ENCODE measurements at places on chromosomes 1 and 21. TPM values are rescaled to one million over a fixed set of nuclear protein-coding genes. Genes with fewer than 3 reads are reported as not detected.

Gene ZC3H11A
- 46.7 TPM for polyA plus RNA-seq

DNA sequence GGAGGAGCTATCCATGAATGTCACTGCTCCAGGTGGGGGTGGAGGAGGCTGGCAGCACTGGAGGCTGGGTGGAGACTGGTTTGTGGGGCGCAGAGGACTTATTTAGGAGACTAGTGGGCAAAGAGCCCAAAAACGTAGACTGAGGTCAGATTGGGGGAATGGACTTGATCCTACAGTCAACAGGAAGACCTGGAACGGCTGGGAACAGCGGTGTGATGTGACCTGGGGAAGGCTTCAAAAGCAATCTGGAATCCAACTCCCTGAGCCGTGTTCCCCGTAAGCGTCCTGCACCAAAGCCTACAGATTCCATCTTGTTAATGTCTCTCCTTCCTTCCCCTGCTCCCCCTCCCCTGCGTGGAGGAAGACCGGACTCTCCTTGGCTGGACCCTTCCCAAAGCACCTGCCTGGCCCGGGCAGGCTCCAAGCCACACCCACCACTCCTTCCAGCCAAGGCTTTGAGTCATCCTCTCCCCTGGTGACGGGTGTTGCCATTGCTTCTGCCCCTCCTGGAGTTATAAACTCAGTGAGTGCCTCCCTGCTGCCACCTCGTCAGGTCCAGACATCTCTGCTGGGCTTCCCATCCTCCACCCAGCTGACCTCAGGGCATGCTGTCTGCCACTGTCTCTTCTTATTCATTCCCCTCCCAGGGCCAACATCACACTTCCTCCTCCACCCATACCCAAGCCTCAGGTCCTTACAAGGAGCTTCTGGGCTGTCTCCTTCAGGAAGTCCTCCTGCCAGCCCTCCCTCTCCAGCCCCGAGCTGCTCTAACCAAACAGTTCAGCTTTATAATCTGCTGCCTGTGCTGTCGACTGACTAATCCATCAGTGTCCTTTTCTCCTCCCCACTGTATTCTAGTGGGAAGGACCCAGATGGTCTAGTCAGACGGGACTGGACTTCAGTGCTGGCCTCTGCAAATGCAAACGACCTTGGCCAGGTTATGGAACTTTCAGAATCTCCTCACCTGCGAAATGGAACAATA is 1.6 kb upstream of the CLSTN1 start:
- H3K27ac ChIP-seq = peak overlapping the region; percentile 92
- no peaks in the 10 kb centered on the region for H3K4me1 ChIP-seq
- DNase-seq = peak; percentile 95
- H3K27me3 ChIP-seq = no peaks in the 10 kb centered on the region
- H3K36me3 ChIP-seq = no peaks in the 10 kb centered on the region

DNA sequence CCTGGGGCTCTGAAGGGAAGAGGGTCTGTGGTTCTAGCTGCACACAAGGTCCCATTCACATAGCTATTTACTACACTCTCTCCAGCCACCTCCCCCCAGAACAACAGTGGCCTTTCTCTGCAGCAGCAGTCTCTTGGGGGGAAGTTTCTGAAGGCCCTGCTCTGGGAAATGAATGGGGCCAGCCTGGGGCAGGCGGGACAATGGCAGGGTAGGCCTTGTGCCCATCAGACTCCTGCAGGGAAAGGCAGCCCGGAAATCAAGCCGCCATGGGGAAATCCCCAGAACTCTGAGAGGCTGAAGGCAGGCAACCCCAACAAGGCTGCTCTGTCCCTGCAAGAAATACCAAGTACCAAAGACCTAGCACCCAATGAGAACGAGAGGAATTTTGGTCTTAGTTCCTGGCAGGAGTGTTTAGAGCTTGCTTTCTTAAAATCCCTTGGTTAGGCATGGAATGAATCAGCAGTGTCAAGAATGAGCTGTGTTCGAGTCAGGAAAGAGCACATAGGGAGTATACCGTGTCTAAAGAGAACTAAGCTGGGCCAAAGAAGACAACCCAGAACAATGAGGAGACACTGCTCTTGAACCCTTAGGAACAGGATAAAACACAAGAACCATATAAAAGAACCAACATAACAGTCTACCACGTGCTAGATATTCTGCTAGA is 11.3 kb downstream of the ARHGEF11 start:
- H3K4me3 ChIP-seq = no peak overlapping the region
- H3K27me3 ChIP-seq = no peaks in the 10 kb centered on the region
- no peak overlapping the region for H3K27ac ChIP-seq
- no peak for DNase-seq
- no peaks in the 10 kb centered on the region for H3K4me1 ChIP-seq
- H3K36me3 ChIP-seq = peaks cover 12% of the 10 kb centered on the region

DNA sequence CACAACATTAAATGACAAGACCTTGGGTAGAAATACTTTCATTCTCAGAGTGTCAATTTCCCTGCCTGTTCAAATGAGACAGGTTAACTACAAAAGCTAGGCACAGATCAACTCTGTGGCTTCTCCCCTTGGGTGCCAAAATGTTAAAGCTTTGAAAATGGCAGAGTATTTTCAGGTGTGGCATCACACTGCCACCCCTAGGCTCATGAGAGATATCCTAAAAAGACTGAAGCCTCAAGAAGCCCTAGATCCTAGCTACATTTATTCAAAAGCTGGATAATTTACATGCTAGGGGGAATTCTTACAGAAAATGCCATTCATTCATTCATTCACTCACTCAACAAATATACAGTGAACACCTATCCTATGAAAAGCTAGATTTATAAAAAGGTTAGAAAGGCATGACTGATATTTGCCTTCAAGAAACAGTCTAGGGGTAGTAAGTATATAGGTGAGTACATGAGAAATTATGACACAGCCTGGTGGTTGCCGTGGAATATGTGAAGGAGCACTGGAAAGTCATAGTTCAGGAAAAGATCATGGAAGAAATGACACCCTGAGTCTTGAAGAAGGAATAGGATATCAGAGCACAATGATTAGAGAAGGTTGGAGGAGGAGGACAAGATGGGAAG is 15.9 kb upstream of the RAB4A start:
- H3K4me1 ChIP-seq = no peaks in the 10 kb centered on the region
- no peak overlapping the region for H3K27ac ChIP-seq
- H3K36me3 ChIP-seq = no peaks in the 10 kb centered on the region
- no peak for DNase-seq

Gene S100A7
- not detected for polyA plus RNA-seq

Gene RIPPLY3
- polyA plus RNA-seq = not detected

GRCh38 chr1:37606481-37607263 is 10.9 kb upstream of the GNL2 start:
- DNase-seq = no peak
- no peak overlapping the region for H3K4me3 ChIP-seq
- H3K4me1 ChIP-seq = no peaks in the 10 kb centered on the region
- no peak overlapping the region for H3K27ac ChIP-seq

Gene C2CD4D
- not detected for polyA plus RNA-seq

- H3K27ac ChIP-seq = no peak overlapping the region
- H3K4me3 ChIP-seq = no peak overlapping the region
- H3K4me1 ChIP-seq = no peaks in the 10 kb centered on the region
- H3K27me3 ChIP-seq = no peaks in the 10 kb centered on the region
Observed at GRCh38 chr1:201419746-201420607, 1.6 kb downstream of the TNNI1 start.

Gene DFFA
- polyA plus RNA-seq = 24.0 TPM

DNA sequence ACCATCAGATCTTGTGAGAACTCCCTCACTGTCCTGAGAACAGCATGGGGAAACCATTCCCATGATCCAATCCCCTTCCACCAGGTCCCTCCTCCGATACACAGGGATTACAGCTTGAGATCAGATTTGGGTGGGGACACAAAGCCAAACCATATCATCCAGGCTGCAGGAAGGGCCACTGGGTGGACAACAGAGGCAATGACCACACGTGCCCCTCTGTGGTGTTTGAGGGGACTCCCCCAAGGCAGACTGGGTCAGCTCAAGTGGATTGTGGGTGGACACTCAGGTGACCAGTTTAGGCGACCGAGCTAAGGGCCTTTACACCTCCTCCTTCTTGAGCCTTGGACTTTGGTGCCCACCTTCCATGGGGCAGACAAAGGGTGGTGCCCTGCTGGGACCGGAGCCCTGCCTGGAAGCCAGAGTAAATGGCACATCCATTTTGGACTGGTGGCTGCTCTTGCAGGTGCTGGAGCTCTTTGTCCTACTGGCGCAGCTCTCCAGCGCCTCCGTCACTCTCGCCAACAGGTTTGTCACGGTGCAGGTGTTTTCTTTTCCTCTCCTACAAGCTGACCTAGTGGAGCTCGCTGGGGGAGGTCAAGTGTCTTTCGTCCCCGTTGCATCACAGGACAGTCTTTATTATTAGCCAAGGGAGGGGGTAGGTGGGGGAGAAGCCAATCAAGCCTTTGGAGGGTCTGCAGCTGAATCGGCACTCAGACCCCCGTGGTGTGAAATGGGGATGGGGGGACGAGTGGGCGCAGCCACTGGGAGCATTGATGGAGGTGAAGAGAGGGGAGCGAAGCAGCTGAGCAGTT is 37.6 kb downstream of the CRYAA start:
- H3K4me3 ChIP-seq = no peak overlapping the region
- no peaks in the 10 kb centered on the region for H3K36me3 ChIP-seq
- DNase-seq = no peak
- H3K27me3 ChIP-seq = no peaks in the 10 kb centered on the region

- DNase-seq = peak; percentile 72
- no peaks in the 10 kb centered on the region for H3K36me3 ChIP-seq
- peak overlapping the region; percentile 78 for H3K4me3 ChIP-seq
- peak overlapping the region; percentile 91 for H3K27ac ChIP-seq
Observed at GRCh38 chr1:167720965-167721616, 691 bp upstream of the MPZL1 start.

DNA sequence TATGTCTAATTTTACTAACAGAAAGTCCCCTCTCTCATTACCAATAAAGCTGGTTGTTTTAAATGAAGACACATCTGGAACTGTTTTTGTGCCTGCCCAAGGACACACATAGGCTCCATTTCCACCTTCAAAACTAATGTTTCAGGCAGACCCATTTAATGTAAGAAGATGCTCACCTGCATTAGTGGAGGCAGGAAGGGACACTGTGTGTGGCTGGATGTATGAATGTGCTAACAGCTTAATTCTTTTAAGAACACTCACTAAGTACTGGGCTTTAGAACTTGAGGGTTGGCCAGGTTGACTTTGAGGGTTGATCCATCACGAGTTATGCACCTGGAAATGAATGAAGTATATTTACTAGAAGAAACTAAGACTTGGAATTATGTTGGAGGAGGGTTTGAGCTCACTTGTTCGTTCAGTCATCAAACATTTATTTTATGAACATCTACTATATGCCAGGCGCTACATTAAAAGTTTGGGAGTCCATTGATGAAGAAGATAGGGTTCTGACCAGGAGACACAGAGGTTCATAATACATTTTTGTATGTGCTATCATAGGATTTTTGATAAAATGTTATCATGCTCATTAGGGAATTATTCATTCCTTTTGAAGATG is 5.4 kb downstream of the JUN start:
- no peak overlapping the region for H3K4me3 ChIP-seq
- H3K36me3 ChIP-seq = peaks cover 20% of the 10 kb centered on the region
- H3K27ac ChIP-seq = no peak overlapping the region
- H3K27me3 ChIP-seq = no peaks in the 10 kb centered on the region

GRCh38 chr1:19800076-19800804 is 524 bp upstream of the TMCO4 start:
- peak overlapping the region; percentile 85 for H3K4me3 ChIP-seq
- peaks cover 3% of the 10 kb centered on the region for H3K4me1 ChIP-seq
- peak; percentile 85 for DNase-seq

DNA sequence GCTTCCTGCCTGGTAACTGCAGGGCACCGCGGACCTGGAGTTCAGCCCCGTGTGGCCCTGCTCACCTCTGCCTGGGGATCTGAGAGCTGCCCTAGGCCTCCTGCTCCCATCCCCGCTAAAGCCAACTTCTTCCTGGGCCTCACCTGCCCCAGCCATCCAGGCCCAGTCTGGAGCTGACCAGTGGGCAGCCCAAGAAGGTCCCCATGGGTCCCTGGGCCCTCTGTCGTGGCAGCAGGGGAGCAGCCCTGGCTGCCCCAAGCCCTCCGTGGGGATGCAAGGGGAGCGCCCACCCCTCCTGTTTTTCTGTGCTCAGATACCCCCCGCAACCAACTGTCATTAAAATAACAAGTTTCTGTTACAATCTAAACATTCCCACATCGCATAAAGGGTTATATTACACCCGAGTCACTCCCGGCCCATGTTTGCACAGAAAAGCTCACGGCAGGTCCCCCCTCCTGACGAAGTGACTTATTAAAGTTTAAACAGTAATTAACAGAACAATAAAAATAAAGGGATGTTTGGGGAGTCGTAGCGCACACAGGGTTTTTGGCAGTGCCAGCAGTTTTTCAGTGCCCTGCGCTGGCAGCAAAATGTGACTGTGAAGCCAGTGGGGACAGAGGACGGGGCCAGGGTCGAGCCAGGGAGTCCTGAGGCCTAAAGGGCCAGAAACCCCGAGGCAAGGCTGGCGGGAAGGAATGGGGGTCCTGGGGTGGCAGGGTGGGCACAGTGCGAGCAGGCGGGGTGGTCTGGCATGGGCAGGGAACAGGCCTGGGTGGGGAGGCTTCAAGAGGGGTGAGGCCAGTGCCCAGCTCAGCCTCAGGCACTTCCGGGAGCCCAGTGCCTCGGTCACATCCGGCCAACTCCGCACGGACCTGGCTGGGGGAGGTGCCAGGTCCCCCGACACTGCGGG is 121.5 kb downstream of the CASZ1 start:
- H3K36me3 ChIP-seq = peaks cover 45% of the 10 kb centered on the region
- no peaks in the 10 kb centered on the region for H3K27me3 ChIP-seq
- DNase-seq = no peak
- H3K4me1 ChIP-seq = peaks cover 7% of the 10 kb centered on the region
- peak overlapping the region; percentile 57 for H3K27ac ChIP-seq

Gene SERPINC1
- polyA plus RNA-seq = 0.89 TPM

Gene FOXO6
- not detected for polyA plus RNA-seq

Gene CDA
- polyA plus RNA-seq = 53.0 TPM

DNA sequence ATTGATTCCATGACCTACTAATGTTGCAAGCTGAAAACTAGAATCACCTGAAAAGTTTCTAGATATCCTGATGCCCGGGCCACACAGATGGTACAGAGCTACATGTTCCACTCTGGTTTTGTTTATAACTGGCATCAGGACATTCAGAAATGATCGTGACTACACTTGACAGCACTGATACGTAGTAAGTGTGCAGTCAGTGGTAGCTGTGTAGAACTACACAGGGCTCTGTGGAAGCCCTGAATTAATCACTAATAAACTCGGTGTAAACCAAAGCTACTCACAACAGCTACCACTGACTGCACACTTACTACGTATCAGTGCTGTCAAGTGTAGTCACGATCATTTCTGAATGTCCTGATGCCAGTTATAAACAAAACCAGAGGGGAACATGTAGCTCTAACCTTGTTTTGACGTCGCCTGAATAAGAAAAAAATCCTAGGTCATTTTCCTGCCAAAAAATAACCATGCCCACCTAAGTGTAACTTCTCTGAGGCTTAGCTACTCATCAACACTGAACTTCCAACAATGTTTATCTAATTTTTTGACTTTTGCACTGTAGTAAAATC is 149.7 kb downstream of the TGFBR3 start:
- no peaks in the 10 kb centered on the region for H3K36me3 ChIP-seq
- H3K27ac ChIP-seq = peak overlapping the region; percentile 43
- no peaks in the 10 kb centered on the region for H3K4me1 ChIP-seq
- H3K4me3 ChIP-seq = no peak overlapping the region
- no peak for DNase-seq
